ENCODE measurements at places on chromosomes 11 and 22.

DNA sequence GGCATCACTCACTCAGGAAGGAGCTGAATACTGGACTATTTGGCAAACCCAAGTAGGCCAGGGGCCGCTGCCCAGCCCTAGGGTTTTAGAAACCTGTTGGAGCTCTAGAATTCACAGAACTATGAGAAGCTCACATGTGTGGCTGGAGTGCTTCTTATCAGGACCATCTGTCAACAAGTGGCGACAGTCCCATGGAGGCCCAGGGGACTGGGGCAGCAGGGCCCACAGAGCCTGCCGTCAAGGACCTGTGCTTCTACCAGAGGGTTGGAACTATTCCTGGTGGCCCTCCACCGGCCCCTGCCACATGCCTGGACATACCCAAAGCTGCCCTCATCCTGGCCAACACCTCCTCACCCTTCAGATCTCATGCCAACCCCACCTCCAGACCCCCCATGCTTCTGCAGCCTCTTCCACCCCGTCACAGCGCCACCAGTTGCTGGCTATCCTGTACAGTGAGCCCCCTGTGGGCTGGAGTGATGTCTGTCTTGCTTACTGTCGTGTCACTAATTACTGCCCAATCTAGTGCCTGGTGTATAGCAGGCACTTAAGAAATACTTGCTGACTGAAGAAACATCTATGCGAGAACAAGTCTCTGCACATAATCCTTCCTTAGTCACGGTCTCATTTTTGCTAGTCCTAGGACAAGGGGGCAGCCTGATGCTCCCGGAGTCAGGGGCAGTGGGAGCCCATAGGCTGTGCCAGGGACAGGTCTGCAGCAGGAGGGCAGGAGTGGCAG, 27.2 kb upstream of the RASL10A start:
- no peak for DNase-seq

DNA sequence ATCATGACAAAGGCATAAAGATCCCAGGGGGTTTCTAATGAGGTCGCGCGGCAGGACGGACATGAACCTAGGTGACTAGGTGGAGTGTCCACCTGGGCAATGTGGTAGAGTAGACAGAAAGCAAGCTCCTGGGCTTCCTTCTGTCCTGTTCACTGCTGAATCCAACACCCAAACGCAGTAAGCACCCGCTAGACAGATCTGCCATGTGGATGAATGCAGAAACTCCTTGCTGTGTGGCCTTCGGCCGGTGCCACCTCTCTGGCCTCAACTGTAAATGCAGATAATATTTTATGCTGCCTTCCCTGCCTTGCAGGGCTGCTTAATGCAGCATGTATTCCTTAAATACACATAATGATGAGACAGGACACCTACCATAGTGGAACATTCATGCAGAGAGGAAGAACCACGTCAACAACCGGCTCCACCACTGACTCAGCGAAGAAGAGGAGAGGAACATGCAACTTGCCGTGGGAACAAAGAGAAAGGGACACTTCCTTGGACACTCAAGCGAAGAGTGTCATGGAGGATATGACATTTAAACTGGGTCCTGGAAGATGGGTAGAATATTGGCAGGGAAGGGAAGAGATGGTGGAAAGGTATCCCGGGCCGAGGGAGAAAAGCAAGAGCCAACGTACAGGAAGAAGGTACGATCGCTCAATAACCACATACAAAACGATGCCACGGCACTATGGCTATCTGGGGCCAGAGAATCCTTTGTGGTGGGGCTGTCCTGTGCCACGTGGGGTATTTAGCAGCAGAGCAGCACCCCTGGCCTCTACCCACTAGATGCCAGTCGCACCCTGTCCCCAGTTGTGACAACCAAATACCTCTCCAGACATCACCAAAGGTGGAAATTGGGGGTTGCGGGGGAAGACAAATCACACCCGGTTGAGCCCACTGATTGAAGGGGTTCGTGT, 30.8 kb downstream of the MYH9 start:
- DNase-seq: no peak

GRCh38 chr22:39311592-39312400, 7.6 kb downstream of the RPL3 start:
- no peak for DNase-seq

GRCh38 chr22:21055880-21056319, 10.2 kb downstream of the LRRC74B start:
- DNase-seq: no peak

DNA sequence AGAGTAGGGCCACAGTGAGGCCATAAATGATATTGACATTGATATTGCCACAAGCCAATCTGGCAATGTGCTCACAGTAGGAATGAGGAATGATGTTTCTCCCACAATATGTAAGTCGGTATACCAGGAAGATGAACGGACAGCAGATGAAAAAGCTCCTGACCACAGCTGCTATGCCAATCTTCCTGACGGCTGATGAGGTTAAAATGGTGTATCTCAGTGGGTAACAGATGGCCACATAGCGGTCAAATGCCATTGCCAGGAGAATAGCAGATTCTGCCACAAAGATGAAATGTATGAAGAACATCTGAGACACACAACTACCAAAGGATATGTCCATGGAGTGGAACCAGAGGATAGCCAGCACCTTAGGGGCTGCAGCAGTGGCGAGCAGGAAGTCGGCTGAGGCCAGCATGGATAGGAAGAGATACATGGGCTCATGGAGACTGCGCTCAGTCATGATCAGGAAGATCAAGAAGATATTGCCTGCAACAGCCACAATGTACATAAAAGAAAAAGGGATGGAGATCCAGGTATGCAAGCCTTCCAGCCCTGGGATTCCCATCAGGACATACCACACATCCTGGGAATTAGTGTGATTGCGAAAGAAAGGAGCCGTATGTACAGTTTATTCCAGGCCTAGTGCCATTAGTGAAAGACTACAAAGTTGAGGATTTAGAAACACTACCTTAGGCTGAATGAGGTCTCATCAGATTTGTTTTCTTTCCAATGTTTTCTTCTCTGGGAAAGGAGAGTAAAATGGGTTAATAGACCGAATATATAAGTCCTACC, 22.2 kb downstream of the OR51V1 start:
- no peak for DNase-seq

DNA sequence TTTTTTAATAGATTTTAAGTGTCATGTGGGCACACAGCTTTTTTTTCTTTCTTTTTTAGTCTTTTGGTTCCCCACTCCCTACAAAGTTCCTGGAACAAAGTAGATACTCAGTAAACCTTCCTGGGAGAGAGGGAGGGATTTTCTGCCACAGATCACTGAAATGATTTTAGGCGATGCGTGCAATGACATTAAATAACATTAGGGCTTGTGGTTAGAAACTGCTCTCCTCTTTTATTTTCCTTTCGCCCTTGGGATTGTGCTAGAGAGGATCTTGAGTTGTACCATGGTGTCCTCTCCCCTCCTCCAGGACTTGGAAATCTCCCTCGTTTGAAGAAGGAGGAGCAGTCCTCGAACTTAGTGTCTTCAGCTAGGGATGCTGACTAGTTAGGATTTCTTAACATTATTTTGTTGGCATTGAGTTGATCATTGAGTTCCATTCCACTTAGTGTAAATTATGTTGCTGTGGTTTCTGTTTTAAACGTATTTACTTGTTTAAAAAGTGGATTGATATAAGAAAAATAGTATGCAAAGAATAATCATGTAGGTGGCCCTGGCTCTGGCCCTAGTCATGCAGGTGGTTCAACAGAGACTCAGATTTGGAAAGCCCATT, 88.4 kb downstream of the TRAF6 start:
- DNase-seq: no peak

DNA sequence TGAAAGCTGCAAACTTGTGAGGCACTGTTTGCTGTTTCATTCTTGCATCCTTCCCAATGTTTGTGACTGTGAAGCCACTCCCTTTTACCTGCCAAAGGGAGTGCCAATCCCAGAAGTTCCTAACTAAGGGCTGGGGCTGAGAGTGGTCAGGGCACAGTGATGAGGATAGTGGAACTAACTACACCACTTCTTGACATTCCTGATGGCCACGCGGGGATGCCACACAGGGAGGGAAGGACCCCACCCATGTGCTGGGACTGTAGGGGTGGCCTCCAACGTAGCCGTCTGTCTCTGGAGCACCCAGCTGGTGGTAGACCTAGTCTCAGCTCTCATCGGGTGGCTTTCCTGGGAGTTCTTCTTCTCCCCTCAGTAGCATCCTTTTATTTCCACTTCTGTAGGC, 335.5 kb downstream of the CADM1 start:
- DNase-seq: no peak

- DNase-seq: no peak
Observed at GRCh38 chr11:68929706-68930570, 26.2 kb downstream of the IGHMBP2 start.

DNA sequence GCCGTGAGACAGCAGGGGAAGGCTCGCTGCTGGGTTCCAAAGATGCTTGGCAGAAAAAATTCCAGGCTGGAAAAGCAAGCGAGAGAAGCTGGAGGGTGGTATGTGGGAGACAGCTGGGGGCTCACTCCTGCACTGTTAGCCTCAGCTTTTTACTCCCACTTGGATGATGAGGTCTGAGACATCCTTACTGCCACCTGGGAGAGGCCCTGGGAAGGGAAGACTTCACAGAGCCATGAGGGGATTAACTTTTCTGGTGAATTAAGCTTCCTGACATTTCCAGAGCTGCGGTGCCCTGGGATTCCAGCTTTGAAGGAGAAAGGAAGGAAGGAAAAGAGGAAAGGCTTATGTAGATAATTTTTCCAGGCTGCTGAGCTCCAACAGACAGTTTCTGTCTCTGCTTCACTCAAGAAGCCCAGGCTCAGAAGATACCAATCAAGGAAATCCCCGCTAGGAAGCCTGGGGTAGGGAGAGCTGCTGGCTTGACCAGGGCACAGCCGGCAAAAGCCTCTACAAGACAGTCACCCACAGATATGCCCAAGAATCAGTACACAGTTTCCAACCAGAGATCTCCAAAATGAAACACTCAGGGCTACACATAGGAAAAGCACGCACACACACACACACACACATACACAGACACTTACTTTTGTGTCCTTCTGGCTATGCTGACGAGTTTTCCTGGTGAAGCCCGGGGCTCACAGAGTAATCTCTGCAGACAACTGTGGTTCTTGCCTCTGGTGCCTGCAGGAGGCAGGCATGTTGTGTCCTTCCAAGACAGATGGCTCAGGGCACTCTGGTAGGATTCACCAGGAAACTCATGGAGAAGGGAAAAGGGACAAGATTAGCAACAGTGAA, 907 bp downstream of the MCHR1 start:
- DNase-seq: no peak

- no peak for DNase-seq
Observed at GRCh38 chr11:69140635-69141034, 15.1 kb upstream of the SMIM38 start.

DNA sequence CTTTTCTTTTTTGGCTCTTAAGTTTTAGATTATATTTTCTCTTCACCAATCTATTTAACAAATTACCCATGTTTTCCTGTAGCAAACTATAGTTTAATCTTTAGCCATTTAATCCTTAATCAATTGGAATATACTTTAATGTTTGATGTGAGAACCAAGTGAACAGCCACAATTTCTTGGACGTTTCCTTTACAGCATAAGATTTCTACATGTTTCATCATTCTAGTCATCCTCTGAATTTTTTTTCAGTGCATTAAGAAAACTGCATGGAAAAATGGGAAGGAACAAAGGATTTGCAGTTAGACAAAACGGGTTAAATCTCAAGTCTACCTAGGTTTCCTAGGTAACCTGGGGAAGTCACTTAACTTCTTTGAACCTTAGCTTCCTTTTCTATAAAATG, 507.1 kb upstream of the CCDC90B start:
- DNase-seq: no peak

GRCh38 chr11:3148990-3149851, 15.9 kb downstream of the OSBPL5 start:
- no peak for DNase-seq

- no peak for DNase-seq
Observed at GRCh38 chr11:70663815-70664214, 265.5 kb downstream of the CTTN start.

DNA sequence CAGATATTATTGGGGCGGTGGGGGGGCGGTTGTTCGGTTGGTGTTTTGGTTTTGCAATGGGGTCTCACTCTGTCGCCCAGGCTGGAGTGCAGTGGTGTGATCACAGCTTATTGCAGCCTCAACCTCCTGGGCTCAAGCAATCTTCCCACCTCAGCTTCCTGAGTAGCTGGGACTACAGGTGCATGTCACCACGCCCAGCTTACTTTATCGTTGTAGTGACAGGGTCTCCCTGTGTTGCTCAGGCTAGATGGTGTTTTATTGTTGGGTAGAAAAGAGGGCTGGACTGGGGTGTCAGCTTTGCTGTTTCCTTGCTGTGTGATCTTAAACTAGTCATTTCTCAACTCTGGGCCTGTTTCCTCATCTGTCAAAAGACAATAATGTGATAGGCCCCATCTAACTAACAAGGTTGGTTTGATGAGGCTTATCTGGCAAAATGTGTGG, 17.5 kb upstream of the MYH9 start:
- DNase-seq: no peak

DNA sequence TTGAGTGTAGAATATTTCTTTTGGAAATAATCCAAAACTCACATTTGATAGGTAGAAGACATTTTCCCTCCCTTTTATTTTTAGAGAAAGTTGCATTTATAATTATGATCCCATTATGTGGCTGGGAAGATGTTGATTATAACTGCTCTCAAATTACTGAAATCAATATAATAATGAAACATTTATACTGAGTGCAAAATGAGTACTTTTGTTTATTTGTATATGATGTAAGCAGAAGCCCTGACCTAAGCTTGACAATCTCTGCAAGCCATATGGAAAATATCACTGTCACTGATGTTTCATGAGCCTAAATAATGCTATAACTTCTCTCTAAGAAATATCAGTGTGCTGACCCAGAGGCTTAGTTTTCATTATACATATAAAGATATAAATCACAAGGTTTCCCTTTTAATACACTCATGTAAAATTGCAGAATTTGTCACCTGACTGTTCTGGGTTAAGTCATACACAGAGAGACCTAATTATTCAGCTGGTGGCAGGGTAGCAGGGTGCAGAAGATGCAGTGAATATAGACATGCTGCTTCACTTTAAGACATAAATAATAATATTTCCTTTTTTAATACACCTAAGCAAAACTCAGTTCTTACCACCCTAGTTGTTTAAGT, 99.2 kb downstream of the BBOX1 start:
- DNase-seq: no peak

DNA sequence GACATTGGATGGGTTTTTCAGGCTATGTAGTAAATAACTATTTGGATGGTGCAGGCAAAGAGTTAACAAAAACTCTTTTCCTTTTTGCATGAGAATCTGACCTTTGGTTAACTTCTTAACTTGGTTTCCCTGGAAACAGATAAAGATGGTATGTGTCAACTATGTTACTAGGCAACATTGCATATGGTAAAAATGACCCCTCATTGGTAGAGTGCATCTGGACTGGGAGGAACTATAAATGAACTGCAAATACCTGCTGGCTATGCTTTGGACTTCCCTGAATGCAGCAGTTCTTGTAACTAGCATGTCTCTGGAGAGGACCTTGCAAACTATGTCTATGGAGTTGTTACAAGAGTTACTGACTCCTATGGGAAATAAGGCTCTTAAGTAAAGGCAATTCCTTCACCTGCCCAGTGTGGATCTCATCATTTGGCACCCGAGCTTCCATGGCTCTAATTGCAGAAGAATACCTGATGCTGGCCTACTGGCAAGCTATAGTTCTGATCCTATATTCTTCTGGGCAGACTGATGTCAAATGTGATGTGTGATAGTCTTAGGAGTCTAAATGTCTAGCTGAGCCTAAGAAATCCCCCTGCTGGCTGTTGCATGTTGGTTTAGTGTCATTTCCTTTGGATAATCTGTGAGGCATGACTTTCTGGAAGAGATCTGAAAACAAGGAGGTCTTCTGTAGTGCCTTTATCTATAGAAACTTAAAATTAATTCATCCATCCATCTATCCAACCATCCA, 126.7 kb upstream of the MTMR2 start:
- DNase-seq: no peak
